ENCODE measurements at places on chromosomes 16 and 17. TPM values are rescaled to one million over a fixed set of nuclear protein-coding genes. Genes with fewer than 3 reads are reported as not detected.

DNA sequence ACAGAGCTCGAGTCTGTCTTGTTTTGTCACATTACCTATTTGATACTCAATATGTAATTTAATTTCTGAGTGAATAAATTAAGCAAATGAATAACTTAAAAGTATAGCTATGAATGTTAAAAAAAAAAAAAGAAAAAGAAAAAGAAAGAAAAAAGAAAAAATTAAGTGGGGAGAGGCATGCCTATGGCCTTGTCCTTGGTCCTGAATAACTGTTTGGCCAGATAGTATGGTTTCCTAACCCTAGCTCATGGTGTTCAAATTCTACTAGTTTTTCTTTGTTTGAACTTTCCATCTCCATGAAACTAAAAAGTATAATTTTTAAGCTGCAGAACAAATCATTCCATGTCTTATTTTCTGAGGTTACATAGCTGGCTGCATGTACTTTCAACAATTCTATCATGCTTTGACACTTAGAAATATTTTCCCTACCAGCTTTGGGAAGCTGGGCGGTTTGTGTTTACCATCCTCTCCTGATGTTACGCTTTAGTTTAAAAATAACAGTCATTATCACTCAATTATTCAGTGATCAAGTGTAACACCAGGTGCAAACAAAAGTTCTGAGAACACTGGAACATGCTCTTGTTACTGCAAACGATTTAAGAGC is 31.8 kb downstream of the TOX3 start:
- H3K27ac ChIP-seq, result no peak overlapping the region
- H3K36me3 ChIP-seq, result no peaks in the 10 kb centered on the region
- no peak overlapping the region for H3K4me3 ChIP-seq
- H3K27me3 ChIP-seq, result no peaks in the 10 kb centered on the region
- no peaks in the 10 kb centered on the region for H3K4me1 ChIP-seq

- no peak for DNase-seq
- H3K27me3 ChIP-seq, result peaks cover 12% of the 10 kb centered on the region
- no peaks in the 10 kb centered on the region for H3K36me3 ChIP-seq
Observed at GRCh38 chr16:69486724-69487123, 62.3 kb downstream of the CYB5B start.

DNA sequence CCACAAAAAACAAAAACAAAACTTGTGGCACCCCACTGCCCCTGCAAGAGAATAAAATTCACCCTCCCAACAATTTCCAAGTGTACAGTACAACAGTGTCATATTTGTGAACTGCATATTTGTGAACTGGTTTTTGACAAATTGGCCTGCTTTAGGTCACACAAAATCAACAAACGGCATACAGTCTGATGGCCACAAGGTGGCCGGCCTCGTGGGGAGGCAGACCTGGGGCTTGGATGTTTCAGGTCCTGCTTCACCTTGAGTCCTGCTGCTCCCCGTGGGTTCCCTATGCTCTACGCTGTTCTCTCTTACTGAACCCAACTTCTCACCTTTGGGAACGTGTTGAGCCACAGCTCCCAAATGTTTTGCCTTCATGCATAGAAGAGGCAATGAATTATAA is 102.2 kb downstream of the CDK5R1 start:
- H3K27me3 ChIP-seq, result no peaks in the 10 kb centered on the region
- DNase-seq, result no peak
- H3K4me3 ChIP-seq, result no peak overlapping the region
- H3K4me1 ChIP-seq, result no peaks in the 10 kb centered on the region

DNA sequence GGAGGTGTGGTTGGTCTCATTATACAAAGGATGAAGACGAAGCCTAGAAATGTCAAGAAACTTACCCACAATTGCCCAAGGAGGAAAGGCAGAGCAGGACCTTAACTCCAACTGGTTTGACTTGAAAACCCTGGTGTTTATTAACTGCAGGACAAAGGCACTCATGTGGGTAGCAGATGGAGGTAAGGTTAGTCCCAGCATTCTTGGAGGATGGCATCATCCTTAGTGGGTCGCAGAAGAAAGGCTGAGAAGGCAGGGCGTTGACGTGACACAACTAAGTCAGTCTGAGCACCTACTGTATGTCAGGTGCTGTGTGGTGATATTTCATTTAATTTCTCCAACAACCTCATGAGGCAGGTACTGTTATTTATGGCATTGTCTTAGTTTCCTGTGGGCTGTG is 101.3 kb downstream of the HAPSTR1 start:
- no peaks in the 10 kb centered on the region for H3K4me1 ChIP-seq
- no peaks in the 10 kb centered on the region for H3K36me3 ChIP-seq
- H3K27me3 ChIP-seq, result no peaks in the 10 kb centered on the region
- DNase-seq, result no peak

- no peaks in the 10 kb centered on the region for H3K36me3 ChIP-seq
- no peak overlapping the region for H3K4me3 ChIP-seq
- H3K27ac ChIP-seq, result no peak overlapping the region
- H3K27me3 ChIP-seq, result peaks cover 26% of the 10 kb centered on the region
Observed at GRCh38 chr16:87115646-87116045, 201.5 kb downstream of the C16orf95 start.

GRCh38 chr16:51854401-51854951 is 692.5 kb downstream of the TOX3 start:
- H3K27ac ChIP-seq, result no peak overlapping the region
- no peak overlapping the region for H3K4me3 ChIP-seq
- H3K4me1 ChIP-seq, result no peaks in the 10 kb centered on the region
- no peaks in the 10 kb centered on the region for H3K27me3 ChIP-seq
- DNase-seq, result no peak

DNA sequence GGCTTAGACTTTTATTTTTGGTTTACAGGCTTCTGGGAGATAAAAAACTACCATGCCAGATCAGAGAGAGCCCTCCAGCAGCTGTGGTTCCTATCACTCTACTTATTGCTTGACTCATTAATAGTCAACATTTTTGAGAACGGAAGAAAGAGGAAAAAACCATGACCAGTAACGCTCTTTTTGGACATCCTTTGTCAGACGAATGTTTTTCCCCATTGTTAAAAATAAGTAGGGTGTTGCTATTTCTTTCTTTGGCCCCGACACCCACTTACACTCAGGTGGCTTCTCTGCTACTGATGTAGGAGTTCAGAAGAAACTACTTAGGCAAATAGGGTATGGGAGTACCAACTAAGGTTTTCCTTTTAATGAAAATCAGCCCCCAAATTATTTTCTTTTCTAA is 27.5 kb downstream of the TVP23A start:
- peaks cover 2% of the 10 kb centered on the region for H3K36me3 ChIP-seq
- no peak for DNase-seq
- no peak overlapping the region for H3K27ac ChIP-seq
- H3K4me3 ChIP-seq, result no peak overlapping the region

DNA sequence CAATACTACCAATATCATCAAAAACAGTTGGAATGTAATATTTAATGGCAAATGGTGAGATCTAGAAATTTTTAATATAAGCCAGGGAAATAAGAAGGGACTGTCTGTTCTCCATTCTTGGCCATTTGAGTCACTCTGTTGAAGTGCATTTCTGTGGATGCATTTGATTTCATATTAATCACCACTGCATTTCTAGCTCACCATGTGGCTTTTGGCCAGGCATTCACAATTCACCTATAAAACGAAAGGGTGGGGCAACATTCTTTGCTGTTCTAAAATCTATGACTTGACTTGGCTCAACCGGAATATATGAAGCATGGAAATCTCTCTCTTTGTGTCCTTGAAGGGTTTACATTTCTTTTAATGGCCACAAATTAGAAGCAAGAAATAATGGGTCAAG is 483.0 kb downstream of the SLC39A11 start:
- peaks cover 2% of the 10 kb centered on the region for H3K36me3 ChIP-seq
- peaks cover 6% of the 10 kb centered on the region for H3K4me1 ChIP-seq
- no peak overlapping the region for H3K27ac ChIP-seq

- no peak for DNase-seq
- peak overlapping the region; percentile 44 for H3K27ac ChIP-seq
- peaks cover 14% of the 10 kb centered on the region for H3K4me1 ChIP-seq
- no peaks in the 10 kb centered on the region for H3K36me3 ChIP-seq
- H3K4me3 ChIP-seq, result peak overlapping the region; percentile 81
Observed at GRCh38 chr16:83137326-83137781, 510.6 kb downstream of the CDH13 start.

DNA sequence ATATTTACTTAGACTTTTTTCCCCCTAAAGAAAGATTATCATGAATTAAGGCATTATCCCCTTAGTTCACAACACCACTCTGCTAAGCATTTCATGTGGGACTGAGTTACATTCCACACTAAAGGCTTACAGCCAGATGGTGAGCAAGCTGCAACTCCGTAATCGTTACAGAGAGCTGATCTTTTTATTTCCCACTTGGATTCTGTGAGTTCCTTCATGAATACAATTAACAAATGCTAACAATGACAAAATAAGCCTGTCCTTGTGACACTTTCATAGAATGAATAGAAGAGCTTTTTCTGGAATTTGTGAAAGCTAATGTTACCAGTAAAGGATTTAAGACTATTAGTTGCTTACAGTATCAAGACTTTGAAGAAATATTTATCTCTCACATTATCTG is 8.7 kb downstream of the OGFOD1 start:
- no peak overlapping the region for H3K4me3 ChIP-seq
- H3K36me3 ChIP-seq, result peaks cover 12% of the 10 kb centered on the region
- no peak for DNase-seq
- H3K27me3 ChIP-seq, result no peaks in the 10 kb centered on the region

DNA sequence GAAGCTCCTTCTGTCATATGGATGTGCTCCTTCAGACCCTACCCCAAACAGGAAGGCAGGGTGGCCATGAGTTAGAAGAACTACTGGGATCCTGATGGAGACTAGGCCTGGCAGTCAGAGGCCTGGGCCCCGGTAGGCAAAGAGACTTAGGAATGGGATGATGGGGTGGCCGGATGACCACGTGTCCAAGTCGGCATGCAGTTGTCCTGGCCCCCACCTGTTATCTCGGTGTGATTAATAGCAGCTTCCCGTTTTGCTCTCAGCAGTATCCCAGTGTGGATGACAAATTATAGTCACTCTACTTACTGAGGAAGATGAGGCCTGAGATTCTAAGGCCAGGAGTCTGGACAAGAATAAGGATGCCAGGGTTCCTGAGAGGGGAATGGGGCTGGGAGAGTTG is 1.5 kb downstream of the TNFSF12 start:
- H3K4me3 ChIP-seq, result no peak overlapping the region
- peak overlapping the region; percentile 94 for H3K27ac ChIP-seq
- DNase-seq, result no peak
- no peaks in the 10 kb centered on the region for H3K27me3 ChIP-seq
- peaks cover 60% of the 10 kb centered on the region for H3K4me1 ChIP-seq

DNA sequence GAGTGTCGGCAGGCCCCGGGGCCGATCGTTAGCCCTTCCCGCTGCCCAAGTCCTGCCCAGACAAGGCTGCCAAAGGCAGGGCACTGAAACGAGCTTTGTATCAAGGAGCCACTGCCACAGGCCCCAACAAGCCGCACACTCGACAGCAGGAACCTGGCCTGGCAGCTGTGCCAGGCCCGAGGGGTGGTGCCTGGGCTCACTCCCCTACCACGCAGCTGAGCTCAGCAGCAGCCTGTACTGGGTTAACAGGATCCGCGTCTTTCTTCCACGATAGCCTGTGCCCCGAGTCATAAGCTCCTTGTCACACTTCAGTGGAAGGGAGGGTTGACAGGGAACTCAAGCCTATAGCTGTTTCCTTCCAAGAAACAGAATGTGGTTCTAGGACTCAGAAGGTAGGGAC is 87.9 kb downstream of the ABR start:
- no peaks in the 10 kb centered on the region for H3K27me3 ChIP-seq
- H3K36me3 ChIP-seq, result peaks cover 2% of the 10 kb centered on the region
- H3K27ac ChIP-seq, result no peak overlapping the region
- no peak for DNase-seq
- peaks cover 12% of the 10 kb centered on the region for H3K4me1 ChIP-seq

DNA sequence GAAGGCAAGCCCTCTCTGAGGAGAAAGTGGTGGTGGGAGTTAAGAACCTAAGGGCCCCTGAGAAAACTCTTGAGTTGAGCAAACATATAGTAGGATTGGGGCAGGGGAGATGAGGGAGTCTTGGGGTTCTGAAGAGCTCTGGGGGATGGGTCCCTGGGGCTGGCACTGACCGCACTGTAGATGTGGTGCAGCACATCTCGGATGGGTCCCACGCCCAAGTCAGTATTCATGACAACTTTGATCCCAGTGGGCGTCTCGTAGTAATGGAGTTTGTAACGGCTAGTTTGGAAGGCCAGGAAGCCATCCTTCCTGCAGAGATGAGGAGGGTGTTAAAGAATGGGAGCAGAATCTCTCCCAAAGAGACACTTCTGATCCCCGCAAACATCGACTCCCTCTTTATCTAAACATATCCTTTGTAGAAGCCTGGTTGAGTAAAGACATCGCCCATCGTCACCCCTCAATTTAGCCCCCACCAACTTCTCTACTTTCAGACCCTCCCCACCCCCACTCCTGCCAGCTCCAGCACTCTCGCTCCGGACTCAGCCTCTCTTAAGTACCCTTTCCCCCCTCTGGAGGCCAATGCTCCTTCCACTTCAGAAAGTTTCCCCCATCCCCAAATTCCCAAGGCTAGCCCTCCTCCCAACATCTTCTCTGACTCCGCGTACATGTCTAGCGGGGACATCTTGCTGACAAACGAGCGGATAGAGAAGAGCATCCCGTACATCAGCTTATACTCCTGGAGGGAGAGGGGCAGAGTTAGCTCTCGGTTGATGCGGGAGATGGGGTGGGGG is 710 bp downstream of the TRAPPC1 start:
- no peaks in the 10 kb centered on the region for H3K27me3 ChIP-seq
- H3K4me1 ChIP-seq, result peaks cover 43% of the 10 kb centered on the region
- H3K27ac ChIP-seq, result peak overlapping the region; percentile 99
- no peak for DNase-seq
- H3K36me3 ChIP-seq, result peaks cover 6% of the 10 kb centered on the region

- peaks cover 14% of the 10 kb centered on the region for H3K4me1 ChIP-seq
- peak overlapping the region; percentile 86 for H3K27ac ChIP-seq
- H3K36me3 ChIP-seq, result no peaks in the 10 kb centered on the region
- H3K27me3 ChIP-seq, result no peaks in the 10 kb centered on the region
- no peak for DNase-seq
Observed at GRCh38 chr16:79295746-79296145, 304.8 kb downstream of the MAF start.

DNA sequence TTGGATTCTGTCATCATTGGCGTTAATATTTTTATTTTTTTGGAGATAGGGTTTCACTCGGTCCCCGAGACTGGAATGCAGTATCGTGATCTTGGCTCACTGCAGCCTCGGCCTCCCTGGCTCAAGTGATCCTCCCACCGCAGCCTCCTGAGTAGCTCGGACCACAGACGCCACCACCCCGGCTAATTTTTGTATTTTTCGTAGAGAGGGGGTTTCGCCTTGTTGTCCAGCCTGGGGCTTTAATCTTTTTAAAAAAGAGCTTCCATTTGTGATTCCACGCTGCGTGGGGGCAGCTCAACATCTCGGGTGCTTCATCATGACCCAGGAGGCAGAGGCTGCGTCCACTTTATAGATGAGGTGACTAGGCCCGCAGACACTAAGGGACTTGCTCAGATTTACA is 1.5 kb downstream of the BANP start:
- H3K4me1 ChIP-seq, result peaks cover 42% of the 10 kb centered on the region
- H3K27ac ChIP-seq, result peak overlapping the region; percentile 97
- DNase-seq, result no peak
- H3K27me3 ChIP-seq, result peaks cover 5% of the 10 kb centered on the region
- peaks cover 11% of the 10 kb centered on the region for H3K36me3 ChIP-seq
- peak overlapping the region; percentile 60 for H3K4me3 ChIP-seq

- peak overlapping the region; percentile 61 for H3K27ac ChIP-seq
- H3K27me3 ChIP-seq, result no peaks in the 10 kb centered on the region
- DNase-seq, result no peak
- peaks cover 40% of the 10 kb centered on the region for H3K4me1 ChIP-seq
- H3K36me3 ChIP-seq, result peaks cover under 1% of the 10 kb centered on the region
Observed at GRCh38 chr17:58356231-58356630, 4.2 kb upstream of the SUPT4H1 start.

The MYLK3 gene
- total RNA-seq, result not detected

The EME1 gene
- 0.55 TPM for total RNA-seq

The RND2 gene
- 1.1 TPM for total RNA-seq

The OGFOD1 gene
- total RNA-seq, result 19.9 TPM

The PPP1R27 gene
- not detected for total RNA-seq

The GDE1 gene
- 25.1 TPM for total RNA-seq

The PYCARD gene
- 17.9 TPM for total RNA-seq
